Stimulated activated CD4-positive, alpha-beta T cell treated with anti-CD3 and anti-CD28 coated beads, Interleukin-1b, Interleukin-23, amount 100 ng/mL, for 4 hours (primary cell): ENCODE measurements at places on chromosomes 6 and 20.

DNA sequence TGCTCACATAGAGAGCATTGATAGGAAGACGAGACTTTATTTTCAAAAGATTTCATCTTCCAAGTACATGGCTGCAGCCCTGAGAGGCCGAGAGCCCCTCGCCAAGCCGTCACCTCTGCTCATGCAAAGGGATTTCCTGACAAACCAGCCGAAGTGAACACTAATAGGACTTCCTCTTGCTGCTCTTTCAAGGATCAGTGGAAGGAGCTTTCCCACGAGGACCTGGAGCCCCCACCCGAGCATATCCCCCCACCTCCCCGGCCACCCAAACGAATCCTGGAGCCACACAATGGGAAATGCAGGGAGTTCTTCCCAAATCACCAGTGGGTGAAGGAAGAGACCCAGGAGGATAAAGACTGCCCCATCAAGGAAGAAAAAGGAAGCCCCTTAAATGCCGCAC, 69.3 kb downstream of the PTPN1 start:
- no peak for DNase-seq

- DNase-seq = no peak
Observed at GRCh38 chr20:62824476-62825332, 7.9 kb downstream of the COL9A3 start.

DNA sequence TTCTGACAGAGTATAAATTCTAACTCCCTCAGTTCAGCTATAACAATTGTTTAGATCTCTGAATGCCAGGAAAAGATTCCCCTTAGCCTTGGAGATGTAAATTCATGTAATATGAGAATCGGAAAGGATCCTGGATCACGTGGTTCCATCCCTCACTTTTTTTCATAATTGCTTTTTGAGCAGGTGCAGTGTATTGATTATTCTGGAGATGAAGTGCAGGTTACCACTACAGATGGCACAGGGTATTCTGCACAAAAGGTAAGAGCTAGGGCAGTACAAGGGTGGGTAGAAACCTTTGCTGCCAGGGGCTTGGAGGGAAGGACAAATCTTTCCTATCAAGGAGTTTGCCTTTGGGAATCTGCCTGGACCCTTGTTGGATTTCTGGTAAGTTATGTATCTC, 52.7 kb downstream of the KDM1B start:
- DNase-seq = no peak

GRCh38 chr6:89506716-89507617, 74.0 kb downstream of the ANKRD6 start:
- DNase-seq = no peak

DNA sequence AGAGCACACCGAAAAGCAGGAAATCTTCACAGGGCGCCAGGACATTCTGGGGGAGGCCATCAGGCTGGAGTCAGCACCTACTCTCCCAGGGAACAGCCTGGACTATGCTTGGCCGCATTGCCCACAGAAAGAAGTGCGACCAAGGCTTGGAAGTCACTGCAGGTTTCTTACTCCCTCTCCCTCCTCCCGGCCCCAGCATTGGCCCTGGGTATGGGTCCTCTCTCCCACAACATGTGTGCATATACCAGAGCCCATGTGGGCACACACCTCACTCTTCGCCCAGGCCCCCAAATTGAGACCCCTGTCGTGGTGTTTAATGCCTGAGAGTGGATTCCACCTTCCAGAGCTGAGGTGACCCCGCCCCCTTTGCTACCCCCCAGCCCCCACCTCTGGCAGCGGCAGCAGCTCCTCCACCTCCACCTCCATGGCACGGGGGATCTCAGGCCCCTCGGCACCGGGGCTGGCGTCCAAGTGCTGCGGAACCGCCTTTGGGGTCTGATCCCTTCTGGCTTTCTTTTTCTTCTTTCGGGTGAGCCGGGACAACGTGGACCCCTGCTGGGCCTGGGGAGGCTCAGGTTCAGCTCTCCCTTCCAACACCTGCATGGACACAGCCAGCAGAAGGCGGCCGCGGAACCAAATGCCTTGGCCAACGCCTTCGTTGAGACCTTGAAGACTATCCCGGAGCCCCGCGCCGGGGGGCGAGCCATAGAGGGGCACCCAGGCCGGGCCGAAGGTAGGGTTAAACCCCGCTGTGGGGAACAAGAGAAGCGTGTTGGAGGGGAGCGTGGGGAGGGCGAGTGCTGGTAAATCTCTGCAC, 15.2 kb upstream of the SPAG4 start:
- no peak for DNase-seq
